Astrocyte (in vitro differentiated cells and primary cell): ENCODE measurements at places on chromosomes 7 and 10.
A peak's percentile ranks its signal among the peaks of the same experiment; 100 is the strongest.

GRCh38 chr10:6301488-6302075, 98.8 kb downstream of the PFKFB3 start:
- DNase-seq, result peak; percentile 21

GRCh38 chr10:123766012-123766411, 99.9 kb downstream of the GPR26 start:
- no peak for DNase-seq

- no peak for DNase-seq
Observed at GRCh38 chr7:28176174-28176573, 4.4 kb downstream of the JAZF1 start.

GRCh38 chr10:131852176-131852822, 48.5 kb upstream of the PPP2R2D start:
- no peak for DNase-seq

GRCh38 chr10:97542169-97543024, 30.2 kb upstream of the ANKRD2 start:
- peak; percentile 97 for DNase-seq

- DNase-seq, result peak; percentile 70
Observed at GRCh38 chr10:95440756-95441546, 120.2 kb downstream of the SORBS1 start.

- DNase-seq, result peak; percentile 99
Observed at GRCh38 chr7:80883154-80884025, 35.5 kb downstream of the SEMA3C start.

DNA sequence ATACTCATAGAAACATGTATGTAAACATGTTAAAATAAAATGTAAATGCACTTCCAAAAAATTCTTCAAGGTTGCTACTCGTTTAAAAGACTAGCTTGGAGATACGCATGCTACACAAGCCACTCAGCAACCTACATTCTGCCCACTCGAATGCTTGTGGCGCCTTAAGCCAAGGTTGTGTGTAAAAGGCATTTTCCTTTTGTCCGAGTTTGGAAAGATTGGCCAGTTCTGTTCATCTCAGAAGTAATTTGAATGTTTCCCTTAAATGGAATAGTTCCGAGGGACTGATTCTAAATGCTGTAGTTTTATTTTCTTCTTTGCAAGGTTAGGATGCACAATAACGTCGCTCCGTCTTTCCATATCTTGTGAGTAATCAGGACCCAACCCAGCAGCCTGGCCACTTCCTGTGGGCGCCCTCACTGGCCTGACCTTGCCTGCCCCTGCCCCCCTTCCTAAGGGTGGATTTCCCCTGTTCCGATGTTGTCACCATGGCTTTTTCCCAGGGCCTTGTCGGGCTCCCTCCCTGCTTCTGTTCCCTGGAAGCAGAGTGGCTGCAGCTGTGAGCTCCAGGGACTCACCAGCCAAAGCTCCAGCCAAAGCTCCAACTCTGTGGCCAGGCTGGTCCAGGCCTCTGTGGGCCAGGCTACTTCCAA, 70.6 kb downstream of the PTPRE start:
- DNase-seq, result peak; percentile 84

DNA sequence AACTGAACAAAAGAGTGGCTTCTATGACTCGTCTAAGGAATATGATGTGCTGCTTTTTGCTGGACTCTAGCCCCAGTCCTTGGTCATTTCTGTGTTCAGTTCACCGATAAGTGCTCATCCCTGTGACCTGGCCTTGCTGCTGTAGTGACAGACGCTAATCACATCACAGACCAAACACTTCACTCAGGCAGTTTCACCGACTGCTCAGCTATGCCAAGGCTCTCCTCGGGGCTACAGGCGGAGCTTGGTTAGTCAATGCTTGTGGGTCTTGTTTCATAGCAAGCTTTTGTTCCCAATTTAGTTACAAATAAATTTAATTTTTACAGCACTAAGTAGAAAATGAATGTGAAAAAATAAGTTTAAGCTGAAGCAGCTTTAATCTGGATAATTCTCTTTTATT, 190.8 kb upstream of the PRKCQ start:
- DNase-seq, result peak; percentile 2

DNA sequence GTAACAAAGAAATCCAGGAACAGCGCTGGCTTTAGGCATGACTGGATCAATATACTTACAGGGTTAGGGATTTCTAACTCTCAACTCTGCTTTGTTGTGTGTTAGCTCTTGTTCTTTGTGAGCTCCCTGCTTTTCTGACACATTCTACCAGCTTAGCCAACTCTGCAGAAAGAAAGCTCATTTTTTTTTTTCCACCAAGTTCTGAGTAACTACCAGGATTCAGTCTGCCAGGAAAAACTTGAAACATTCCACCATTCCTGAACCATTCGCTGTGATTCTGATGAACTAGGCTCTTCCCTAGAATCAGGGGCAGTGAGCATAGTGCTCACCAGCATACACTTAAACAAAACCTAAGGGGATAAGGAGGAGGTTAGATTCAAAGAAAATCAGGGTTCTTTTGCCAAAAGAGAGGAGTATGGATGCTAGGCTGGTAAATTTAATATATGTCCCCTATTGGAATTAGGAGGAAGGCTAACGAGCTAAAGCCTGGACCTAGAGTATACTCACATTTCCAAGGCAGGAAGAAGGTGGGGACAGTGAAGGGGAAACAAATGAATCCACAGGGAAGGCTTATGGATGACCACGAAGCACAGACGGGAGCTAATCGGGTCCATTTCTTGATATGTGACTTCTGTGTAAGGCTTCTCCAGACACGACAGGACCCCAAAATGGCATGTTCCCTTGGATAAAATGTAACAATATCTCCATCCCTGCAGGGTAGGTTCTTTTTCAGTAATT, 183.4 kb downstream of the PRKG1 start:
- peak; percentile 32 for DNase-seq

- no peak for DNase-seq
Observed at GRCh38 chr7:31476073-31476745, 37.7 kb upstream of the ITPRID1 start.

DNA sequence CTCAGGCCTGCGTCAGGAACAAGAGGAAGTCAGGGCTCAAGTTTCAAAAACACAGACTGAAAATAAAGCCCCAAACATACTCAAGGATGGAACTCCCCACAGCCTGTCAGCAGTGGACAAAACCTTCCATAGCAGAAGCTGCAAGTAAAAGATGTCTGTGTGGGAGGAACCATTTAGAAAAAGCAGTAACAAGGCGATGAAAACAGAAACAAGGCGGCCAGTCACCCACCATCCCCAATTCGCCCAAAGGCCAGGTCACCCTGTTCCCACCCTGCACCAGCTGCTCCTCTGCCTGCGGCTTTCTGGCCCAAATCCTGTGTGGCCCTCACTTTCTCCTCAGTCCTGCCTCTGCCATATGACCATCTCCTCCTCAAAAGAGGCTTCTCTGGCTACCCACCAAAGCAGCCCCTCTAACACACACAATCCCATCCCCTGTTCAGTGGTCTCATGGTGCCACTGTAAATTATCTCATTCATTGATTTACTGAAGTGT, 27.8 kb downstream of the KCNMA1 start:
- no peak for DNase-seq

- no peak for DNase-seq
Observed at GRCh38 chr7:157195868-157196267, 57.1 kb downstream of the UBE3C start.

GRCh38 chr10:18005781-18006456, 54.2 kb downstream of the SLC39A12 start:
- DNase-seq, result peak; percentile 79

DNA sequence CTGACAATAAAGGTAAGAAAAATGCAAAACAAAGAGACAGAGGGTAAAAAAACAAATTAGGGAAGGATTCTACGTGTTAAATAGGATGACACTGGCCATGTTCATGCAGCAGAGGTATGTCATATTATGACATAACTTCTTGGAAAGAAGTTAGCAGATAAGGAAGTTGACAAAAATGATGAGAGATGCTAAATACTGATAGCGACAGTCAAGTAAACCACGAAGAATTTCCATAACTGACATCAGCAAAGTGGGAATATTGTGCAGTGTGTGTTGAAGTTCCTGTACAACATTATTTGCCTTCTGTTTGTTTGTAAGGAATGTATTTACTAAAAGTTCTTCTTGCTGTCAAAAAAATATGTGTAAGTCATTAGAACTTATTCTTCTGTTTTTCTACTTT, 29.5 kb downstream of the MDH2 start:
- DNase-seq, result peak; percentile 27

- peak; percentile 62 for DNase-seq
Observed at GRCh38 chr7:28835800-28836199, 122.3 kb downstream of the TRIL start.

DNA sequence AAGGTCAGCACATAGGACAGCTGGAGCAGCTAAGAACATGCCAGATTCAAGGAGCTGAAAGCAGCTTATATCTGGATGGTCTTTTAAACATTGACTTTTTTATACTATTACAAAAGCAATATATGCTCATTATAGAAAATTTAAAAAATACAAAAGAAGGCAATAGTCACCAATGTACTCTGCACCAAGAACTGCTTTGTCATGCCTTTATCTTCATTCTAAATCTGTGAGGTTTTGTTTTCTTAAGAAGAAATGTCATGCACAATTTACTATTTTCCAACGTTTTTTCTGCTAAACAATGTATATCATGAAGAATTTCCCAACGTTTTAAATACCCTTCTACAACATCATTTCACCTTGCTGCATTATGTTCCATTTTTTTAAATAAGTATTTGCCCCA, 2.8 kb downstream of the LIPM start:
- no peak for DNase-seq

GRCh38 chr7:44052771-44053365, 8.4 kb downstream of the DBNL start:
- DNase-seq, result no peak

DNA sequence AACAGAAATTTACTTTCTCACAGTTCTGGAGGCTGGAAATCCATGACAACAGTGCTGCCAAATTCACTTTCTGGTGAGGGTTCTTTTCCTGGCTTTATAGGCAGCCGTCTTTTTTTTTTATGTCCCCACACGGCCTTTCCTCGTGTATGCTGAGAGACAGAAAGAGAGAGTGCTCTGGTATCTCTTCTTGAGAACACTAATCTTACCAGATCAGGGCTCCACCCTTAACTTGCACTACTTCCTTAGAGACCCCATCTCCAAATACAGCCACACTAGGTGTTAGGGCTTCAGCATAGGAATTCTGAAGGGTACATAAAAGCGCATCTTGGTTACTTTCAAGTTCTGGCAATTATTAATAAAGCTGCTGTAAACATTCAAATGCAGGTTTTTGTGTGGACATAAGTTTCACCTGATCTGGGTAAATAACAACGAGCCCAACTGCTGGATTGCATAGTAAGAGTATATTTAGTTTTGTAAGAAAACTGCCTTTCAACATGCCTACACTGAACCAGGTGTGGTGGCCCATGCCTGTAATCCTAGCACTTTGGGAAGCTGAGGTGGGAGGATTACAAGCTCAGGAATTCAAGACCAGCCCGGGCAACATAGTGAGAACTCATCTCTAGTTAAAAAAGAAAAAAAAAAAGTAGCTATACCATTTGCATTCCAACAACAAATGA, 8.2 kb upstream of the C1GALT1 start:
- DNase-seq, result no peak
